ENCODE measurements at places on chromosomes 12 and 14.

DNA sequence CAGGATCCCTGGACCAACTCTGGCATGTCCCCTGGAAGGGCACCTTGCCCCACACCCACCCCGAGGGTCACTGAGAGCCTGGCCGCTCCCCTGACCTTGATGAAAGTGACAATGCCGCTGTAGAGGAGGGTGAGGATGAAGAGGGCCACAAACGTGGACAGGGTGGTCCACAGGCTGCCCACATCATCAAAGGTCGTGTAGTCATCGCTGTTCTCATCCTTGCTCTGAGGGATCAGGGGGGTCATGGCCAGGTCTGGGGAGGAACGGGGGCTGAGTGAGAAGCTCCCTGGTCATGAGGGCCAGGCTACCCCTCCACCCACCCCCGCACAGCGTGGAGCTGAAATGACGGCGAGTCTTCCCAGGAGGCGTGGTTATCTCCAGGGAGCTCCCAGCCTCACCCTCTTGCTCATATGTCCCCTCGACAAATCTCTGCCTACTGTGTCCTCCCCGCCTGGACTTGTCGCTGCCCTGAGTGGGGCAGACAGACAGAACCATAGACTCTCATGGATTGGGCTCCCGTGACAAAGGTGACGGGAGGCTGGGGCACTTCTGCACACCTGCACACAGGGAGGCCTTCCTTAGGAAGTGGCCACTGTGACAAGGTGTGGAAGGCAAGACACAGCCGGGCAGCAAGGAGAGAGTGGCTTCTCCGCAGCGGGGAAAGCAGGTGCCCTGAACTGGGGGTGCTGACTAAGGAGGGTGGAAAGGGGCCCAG lies 311.1 kb downstream of the TMEM121 start:
- DNase-seq, result no peak

DNA sequence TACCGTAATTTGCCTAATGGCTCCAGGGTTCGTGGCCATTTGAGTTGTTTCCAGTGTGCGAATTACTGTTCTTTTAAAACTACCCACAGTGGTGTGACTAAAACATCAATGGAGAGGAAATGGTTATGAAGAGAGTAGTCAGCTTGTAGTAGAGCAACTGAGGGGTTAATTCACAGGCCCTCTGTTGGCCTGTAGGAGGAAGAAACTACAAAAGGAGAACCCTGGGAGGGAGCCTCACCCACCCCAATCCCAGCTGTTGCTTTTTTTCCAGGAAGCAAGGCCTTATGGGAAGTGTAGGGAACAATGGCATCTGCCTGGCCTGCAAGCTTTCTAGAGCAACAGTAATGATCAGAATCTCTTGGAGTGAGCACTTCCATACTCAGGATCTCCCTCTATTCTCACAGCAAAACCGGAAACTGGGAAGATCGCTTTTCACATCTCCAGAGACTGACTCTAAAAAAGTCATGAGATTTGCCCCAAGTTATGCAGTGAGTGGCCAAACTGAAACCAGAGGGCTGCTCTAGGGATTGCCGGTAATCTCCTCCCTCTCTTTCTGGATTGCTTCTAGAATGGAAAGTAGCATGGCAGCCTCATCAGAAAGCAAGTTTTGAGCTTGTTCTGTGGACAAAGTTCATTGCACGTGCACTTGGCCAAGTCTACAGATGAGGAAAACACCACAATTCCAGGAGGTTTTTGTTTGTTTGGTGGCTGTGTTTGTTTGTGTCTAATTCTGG lies 125.3 kb upstream of the PWP1 start:
- DNase-seq, result no peak

DNA sequence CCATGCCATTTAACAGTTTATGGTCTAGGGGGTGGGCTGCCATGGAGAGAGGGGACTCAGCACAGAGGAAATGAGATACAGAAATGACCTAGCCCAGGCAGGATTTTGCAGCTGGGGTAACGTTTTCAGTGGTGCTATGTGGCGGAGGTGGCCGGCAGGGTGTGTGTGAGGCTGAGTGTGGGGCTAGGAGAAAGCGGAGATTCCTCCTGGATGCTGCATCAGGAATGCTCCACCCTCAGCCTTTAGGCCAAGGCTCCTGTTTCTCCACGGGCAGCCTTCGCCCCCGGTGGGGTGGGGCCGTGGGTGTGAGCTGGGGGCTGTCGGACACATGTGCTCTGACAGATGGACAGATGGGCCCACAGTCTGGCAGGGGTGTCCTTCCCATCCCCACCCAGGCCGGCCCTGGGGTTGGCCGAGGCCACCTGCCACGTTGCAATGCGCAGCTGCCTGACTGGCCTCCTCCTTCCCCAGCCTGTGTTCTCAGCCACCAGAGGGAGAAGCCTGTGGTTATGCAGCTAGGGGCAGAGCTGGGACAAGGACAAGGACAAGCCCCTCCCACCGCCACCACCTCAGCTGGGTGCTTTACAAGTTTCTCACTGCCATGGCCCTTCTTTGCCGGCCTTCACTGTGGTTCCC lies 44.3 kb downstream of the TEAD4 start:
- no peak for DNase-seq

DNA sequence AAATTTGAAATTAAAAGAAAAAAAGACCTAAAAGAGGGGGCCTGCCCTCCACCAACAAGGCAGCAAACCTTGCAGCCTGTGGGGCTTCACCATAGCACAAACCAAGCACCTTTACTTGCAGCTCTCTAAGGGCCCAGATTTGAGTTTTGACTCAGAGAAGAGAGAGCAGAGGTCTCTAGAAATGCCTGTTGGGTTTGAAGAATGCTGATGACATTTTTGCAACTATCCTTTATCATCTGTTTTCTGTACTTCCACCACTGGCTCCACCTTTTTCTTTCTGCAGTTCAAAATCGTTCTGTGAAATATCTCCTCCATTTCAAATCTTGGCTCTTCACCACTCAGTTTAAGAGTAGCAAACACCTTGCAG lies 83.8 kb upstream of the HMGA2 start:
- no peak for DNase-seq

DNA sequence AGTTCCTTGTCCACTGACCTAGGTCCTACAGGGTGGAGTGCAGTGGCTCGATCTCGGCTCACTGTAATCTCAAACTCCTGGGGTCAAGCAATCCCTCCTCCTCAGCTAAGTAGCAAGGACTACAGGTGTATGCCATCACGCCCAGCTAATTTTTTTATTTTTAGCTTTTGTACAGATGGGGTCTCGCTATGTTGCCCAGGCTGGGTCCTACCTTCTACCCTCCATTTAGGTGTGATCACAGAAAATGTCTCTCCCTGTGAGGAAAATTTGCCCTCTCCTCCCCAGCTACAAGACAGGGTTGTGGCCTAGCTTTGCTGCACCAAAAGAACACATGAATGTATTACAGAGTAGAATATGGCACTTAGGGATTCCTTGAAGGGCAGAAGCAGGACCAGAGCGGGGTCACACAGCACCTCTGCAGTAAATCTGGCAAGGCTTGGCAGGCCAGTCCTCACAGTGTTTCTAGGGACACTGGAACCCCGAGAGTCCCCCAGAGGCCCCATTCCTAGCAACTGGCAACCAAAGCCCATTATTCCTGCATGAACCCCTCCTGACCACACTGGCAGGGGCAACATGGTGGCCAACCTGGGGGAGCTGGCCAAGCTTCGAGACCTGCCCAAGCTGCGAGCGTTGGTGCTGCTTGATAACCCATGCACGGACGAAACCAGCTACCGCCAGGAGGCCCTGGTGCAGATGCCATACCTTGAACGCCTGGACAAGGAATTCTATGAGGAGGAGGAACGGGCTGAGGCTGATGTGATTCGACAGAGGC lies 2.0 kb upstream of the ENO2 start:
- DNase-seq, result no peak

- DNase-seq, result no peak
Measured at GRCh38 chr14:21267886-21268616, 1.2 kb downstream of the HNRNPC start.

DNA sequence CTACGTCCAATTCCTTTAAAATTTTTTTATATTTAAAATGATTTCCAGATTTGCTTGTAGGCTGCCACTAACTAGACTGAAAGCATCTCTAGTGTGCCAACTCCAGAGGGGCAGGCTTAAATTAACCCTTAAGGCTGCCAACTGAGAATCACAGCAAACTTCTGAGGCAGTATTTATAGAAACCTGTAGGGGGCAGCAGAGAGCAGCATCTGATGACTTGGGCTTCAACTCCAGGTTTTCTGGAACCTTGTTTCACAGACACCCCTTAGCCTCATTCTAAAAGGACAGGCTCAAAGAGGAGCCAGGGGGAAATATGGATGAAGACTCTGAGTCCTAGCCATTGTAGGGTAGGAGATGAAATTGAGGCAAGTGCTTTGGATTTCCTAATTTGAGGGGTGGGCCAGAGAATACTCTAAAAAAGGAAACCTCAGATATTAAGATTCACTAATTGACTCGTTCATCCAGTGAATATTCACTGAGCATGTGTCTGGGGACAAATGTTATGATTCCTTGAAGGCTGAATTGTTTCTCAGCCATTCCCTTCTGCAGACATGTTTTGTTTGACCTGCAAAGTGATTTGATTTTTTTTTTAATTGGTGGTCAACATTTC lies 63.3 kb upstream of the HSPB8 start:
- DNase-seq, result no peak

- no peak for DNase-seq
Measured at GRCh38 chr12:43210485-43211192, 341.4 kb downstream of the ADAMTS20 start.

GRCh38 chr14:95319312-95320077 lies at the start of gene CLMN:
Gene CLMN, minus strand, starts transcription at chr14:95319908. Its CDS starts 116 bp downstream, at chr14:95319792.
- no peak for DNase-seq

GRCh38 chr14:99769799-99770198 lies 23.4 kb upstream of the EML1 start:
- DNase-seq, result no peak

GRCh38 chr14:89486505-89486904 lies 69.5 kb upstream of the FOXN3 start:
- DNase-seq, result no peak
